ENCODE measurements at places on chromosomes 7 and 10.

- DNase-seq = no peak
Observed at GRCh38 chr10:59002011-59002410, 174.4 kb upstream of the PHYHIPL start.

DNA sequence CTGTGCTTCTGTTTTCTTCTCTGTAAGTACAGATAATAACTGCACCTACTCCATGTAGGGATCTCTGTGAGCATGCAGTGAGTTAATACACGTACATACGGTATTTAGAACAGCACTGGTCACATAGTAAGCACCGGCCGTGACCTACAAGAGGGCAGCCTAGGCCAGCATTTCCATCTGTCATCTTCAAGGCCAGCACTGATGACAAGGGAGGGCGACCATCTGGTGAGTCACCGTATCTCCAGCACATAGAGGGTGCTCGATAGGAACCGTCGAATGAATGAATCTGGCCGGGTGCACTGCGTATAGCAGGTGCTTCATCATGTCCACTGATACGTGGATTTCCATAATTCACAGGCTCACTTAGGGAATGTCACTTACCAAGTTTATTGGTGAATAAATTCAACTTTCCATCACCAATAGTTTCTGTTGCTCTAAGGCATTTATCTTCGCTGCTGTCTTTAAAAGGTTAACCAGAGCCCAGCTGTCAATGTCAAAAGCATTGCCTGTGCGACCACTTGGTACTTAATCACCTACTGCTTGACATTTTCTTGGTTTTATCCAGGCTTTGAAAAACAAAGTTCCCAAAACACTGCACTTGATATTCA lies 8.3 kb downstream of the NOD1 start:
- no peak for DNase-seq

GRCh38 chr7:141339603-141340002 lies 211.6 kb upstream of the AGK start:
- no peak for DNase-seq

GRCh38 chr7:22447762-22448161 lies 52.2 kb downstream of the STEAP1B start:
- DNase-seq = no peak

GRCh38 chr7:73509463-73509862 lies 12.6 kb downstream of the BAZ1B start:
- DNase-seq = no peak

- peak; percentile 59 for DNase-seq
Observed at GRCh38 chr10:109889867-109890266, 33.4 kb downstream of the XPNPEP1 start.

- peak; percentile 80 for DNase-seq
Observed at GRCh38 chr10:107971411-107971810, 806.9 kb upstream of the SORCS1 start.
